H4 (cell line): ENCODE measurements at places on chromosomes 5 and 9.

DNA sequence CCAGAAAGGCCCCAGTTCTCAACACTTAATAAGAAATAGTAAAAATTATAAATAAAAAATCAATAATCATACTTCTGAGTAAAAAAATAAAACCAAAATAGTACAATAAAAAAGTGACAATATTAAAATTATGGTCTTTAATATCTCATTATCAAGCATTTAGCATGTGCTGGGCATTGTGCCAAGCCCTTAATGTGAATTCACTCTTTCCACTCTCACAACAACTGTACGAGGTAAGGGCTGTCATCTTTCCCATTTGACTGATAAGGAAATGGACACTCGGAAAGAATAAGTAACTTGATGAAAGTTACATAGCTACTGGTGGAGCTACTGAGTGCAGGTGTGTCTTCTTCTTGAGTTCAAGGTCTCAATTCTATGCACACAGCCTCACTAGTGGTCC lies 43.6 kb downstream of the SEC61B start:
- no peak for DNase-seq

GRCh38 chr5:34858790-34859189 lies 19.8 kb downstream of the TTC23L start:
- DNase-seq = no peak

DNA sequence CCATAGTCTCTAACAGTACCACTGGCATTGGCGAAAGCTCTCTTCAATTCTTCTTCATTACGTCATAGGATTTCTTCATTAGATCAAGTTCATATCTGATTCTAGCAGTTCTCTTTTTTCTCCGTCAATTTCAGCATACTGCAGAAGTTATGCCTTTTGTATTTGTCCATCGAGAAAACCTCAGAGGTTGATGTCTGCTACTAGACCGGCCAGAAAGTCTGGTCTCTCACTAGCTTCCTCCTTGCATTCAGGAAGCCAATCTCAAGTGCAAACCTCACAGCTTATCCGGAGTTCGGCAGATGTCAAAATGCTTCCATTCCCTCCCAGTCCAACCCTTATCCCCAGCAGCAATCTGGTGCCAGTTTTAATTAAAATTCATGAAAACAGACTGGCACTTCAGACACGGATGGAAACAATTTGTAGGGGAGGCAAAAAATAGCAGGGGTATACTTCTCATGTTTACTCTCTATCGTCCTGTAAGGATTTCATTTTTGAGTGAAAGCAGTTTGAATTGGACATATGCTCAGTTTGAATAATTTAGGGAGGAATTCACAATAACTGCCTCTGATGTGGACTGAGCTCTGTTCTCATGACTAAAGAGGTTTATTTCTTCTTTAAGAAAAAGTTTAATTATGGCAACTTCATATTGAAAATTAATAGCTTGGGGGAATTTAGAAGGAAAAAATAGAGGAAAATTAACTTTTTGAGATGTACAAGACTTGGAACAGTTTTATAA lies 56.4 kb upstream of the TMC1 start:
- DNase-seq = no peak

- DNase-seq = peak; percentile 77
Measured at GRCh38 chr9:130845901-130846481, 10.9 kb downstream of the ABL1 start.

GRCh38 chr5:80676706-80677105 lies 21.9 kb upstream of the DHFR start:
- no peak for DNase-seq

- no peak for DNase-seq
Measured at GRCh38 chr9:78213712-78214111, 22.2 kb upstream of the CEP78 start.

DNA sequence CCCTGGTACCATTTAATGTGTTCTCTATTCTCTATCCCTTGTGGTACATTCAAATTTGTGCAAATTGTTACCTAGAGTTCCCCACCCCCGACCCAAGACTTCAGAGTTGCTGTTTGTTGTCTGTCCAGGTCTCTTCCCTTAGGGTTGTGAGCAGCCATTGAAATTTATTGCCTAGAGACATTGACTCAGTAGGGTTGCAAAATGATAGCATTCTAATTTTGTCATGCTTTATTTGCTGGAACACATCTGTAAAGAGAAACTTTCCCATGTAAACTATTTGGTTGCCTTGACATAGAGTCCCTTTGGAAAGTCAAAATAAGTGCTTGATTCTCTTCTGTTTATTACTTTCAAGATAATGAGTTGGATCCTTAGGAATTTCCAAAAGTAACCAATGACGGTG lies 91.7 kb upstream of the KLF9 start:
- no peak for DNase-seq
